Stimulated activated CD8-positive, alpha-beta memory T cell treated with anti-CD3 and anti-CD28 coated beads, Interleukin-4, amount 100 ng/mL, for 1 hour (primary cell): ENCODE measurements at places on chromosomes 1 and 21.

- DNase-seq: no peak
Measured at GRCh38 chr1:222413991-222414549, 133.8 kb downstream of the HHIPL2 start.

GRCh38 chr1:220045356-220046051 lies 801 bp downstream of the EPRS1 start:
- no peak for DNase-seq

GRCh38 chr1:116203181-116203723 lies 92.1 kb downstream of the MAB21L3 start:
- DNase-seq: no peak

DNA sequence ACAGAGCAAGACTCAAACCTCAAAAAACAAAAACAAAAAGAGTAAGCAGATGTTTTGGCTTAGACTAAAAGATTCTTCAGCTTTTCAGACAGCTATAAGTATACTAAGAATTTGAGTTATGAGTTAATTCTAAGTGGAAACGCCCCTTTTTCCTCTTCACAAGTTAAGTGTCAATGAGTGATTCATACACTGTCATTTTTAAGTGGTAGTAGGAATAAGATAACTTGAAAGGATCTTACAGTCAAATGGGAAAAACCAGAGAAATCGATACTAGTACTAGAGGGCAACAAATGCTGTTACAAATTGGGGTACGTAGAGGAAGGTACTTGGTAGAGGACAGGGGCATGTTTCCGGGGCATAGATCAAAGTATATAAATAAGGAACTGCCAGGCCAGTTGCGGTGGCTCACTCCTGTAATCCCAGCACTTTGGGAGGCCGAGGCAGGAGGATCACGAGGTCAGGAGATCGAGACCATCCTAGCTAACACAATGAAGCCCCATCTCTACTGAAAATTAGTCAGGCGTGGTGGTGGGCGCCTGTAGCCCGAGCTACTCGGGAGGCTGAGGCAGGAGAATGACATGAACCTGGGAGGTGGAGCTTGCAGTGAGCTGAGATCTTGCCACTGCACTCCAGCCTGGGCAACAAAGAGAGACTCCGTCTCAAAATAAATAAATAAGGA lies 7.4 kb downstream of the H3-3A start:
- no peak for DNase-seq

GRCh38 chr1:81699234-81699633 lies 101.5 kb upstream of the ADGRL2 start:
- DNase-seq: no peak

DNA sequence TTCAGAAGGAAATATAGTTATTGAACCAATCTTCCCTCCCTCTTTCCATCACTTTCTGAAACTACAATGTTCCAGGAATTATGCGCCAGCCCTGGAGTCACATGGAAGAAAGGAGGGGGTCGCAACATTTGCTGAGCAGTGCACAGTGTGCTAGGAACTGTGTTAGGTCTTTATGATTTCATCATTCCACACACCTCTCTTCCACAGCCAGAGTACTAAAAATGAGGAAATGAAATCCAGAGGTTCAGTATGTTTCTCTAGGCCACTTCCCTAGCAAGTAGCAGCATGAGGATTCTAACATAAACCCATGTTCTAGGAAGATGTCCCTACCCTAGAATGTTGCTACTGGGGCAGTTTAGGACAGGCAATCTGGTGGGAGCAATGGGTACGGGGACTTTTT lies 158.1 kb downstream of the SLC45A1 start:
- no peak for DNase-seq

- no peak for DNase-seq
Measured at GRCh38 chr1:90459570-90459969, 257.5 kb downstream of the BARHL2 start.

DNA sequence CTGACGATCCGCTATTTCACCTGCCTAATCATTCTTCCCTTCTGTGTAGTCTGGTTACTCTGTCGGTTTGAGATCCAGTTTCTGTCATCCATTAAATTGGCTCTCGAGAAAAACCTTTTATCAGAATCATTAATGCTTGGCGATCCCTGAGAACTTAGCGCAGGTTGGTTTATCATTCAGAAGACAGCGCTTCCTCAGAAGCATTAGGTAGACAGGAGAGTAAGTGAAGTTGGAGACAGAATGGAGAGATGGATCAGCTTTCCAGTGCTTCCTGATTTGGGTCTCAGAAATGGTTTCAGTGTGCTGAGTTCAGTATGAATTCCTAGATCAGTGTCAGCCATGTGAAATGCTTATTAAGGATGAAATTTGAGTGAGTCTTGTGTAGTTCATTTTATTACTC lies 1.3 kb downstream of the USP1 start:
- no peak for DNase-seq

GRCh38 chr1:41454406-41454805 lies 30.1 kb downstream of the EDN2 start:
- DNase-seq: no peak

- DNase-seq: no peak
Measured at GRCh38 chr1:38283696-38284470, 237.3 kb upstream of the POU3F1 start.

GRCh38 chr1:58331156-58331555 lies 215.4 kb downstream of the OMA1 start:
- no peak for DNase-seq

GRCh38 chr1:29653886-29654450 lies 417.6 kb downstream of the PTPRU start:
- no peak for DNase-seq

DNA sequence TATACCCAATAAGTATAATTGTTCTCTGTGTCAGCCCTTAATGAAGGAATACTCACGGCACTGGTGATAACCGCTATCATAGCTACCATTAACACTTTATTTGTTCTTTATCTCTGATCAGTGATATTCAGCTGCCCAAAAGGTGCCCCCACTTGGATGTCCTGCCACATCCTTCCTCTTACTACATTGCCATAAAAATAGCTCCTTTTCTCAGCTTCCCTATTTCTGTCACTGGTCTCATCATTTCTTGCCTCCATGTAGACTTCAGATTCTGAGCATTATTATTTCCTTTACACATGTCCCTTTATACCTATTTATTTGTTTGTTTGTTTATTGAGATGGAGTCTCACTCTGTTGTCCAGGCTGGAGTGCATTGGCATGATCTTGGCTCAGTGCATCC lies 2.7 kb upstream of the RAB29 start:
- DNase-seq: no peak

DNA sequence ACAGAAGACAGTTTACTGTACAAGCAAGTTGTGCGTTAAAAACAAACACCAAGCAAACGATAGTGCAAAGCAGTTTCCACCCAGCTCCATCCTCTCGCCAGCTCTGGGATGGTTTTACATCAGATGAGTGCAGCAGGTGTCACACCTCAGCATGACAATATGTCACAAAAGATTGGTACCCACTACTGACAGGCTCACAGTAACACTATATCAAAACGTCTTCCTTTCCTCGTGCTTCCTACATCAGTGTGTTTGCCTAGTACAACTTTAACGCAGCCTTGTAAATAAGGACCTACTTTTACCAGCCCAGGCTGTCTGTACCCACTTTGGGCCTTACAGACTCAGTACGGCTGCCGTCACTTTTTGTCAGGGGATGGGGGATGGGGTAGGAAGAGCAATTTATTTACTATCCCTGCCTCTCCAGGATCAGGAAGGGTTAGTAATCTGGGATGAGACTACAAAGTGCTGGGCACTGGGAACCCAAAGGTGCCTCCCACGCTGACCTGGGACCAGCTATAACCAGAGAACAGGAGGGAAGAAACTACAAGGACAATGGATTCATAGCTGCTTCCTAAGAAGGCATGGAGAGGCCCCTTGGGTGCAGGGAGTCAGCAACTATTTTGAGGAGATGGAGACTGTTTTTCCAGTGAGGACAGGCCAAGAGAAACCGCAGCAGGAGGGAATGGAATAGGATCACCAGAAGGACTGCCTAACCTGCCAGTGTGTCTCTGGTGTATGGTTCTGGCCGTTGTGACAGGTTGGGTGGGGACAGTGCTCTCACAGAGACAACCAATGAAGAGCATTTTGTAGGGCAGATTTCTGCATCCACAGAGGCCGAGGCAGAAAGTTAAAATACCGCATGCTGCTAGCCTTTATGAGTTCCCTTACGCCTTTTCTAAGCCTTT lies 30.2 kb downstream of the RUNX3 start:
- no peak for DNase-seq

DNA sequence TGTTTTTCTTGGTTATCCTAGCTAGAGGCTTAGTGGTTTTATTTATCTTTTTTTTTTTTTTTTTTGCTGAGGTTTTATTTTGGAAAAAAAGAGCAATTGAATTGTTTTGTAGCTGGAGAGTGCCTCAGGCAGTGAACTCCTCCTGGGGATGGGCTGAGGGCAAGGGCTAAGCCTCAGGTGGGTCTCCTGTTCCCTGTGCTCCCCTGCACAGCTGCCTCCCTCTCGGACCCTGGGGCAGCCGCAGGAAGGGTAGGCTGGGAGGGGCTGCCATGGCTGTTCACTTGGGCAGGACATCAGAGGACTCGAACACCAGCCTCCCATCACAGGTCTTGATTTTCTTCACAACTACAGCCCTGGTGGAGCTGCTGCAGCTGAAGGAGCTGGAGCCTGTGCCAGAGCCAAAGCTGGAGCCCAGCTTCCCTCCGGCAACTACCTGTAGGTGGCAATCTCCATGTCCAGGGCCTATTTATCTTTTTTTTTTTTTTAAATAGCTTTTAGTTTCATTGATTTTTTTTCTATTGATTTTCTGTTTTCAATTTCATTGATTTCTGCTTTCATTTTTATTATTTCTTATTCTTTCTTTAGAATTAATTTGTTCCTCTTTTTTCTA lies 28.9 kb downstream of the LEPR start:
- no peak for DNase-seq

GRCh38 chr1:196654271-196654670 lies 2.4 kb downstream of the CFH start:
- no peak for DNase-seq

DNA sequence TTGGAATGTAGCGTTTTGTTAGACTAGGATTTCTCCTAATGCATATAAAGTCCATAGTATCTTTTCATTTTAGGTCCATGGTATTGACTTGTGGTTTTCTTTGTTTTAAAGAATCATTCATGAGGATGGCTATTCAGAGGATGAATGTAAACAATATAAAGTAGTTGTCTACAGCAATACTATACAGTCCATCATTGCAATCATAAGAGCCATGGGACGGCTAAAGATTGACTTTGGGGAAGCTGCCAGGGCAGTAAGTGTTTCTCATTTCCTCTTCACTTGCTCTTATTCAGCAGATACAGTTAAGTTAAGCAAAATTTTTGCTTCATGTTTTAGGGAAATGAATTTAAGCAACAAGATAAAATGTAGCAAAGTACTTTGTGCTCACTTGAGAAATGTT lies 25.4 kb downstream of the GNAI3 start:
- no peak for DNase-seq

GRCh38 chr1:64759968-64760367 lies 15.1 kb downstream of the RAVER2 start:
- no peak for DNase-seq

GRCh38 chr1:65149351-65150107 lies 1.5 kb downstream of the AK4 start:
- DNase-seq: no peak

DNA sequence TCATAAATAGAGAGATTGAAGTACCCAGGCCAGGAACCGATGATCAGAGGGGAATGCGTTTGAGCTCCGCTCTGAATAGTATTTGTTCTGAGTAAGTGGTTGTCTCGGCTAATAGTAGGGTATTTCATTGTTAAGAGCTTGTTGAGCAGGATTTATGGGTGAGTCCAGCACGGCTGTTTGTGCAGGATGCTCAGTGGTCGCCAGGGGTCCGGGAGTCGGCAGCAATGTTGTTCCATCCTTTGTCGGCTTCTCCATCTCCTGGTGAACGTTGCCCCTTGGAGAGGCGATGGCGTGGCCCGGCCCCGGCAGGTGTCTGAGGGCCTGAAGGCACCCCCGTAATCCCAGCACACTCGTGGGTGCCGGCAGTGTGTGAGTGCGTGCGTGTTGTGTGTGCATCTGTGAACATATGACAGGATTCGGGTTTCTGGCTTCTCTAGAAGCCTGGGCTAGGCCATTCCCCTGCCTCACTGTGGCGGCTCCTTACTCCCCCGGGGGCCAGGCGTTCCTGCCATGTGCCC lies 160.8 kb upstream of the ARHGEF16 start:
- DNase-seq: no peak

DNA sequence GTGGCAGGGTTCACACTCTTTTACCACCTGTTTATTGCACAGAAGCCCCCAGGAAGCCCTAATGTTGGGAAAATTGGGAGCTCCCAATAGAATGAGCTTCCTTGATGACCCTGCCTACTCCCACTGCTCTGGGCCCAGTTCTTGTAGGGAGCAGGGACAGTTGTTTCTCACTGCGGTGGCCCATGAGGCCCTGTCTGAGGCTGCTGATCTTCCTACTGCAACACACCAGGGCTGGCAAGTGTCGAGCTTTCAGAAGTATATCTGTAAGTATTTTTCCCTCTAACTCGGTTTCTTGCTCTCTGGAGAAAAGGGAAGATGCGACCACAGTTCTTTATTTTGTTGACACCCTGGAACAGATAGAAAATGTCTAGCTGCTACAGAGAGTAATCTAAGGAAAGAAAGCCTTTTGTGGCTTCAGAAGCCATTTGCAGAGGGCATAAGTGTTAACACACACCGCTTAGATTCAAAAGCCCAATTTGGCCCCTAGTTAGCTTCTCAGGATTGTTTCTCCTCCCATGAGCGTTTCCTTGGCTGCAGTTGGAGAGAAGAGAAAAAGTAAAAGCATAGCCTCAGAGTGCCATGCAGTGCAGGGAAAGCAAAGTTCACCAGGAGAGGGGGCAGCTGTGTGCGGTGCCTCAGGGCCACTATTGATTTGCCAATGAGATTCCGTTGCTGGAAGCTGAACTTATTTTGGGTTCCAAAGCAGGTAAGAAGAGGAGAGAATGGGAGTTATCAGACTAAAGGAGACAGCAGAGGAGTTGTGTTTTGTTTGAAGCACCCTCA lies 102.6 kb downstream of the SELENOF start:
- DNase-seq: no peak

- DNase-seq: no peak
Measured at GRCh38 chr1:93614986-93615581, 66.6 kb downstream of the BCAR3 start.

DNA sequence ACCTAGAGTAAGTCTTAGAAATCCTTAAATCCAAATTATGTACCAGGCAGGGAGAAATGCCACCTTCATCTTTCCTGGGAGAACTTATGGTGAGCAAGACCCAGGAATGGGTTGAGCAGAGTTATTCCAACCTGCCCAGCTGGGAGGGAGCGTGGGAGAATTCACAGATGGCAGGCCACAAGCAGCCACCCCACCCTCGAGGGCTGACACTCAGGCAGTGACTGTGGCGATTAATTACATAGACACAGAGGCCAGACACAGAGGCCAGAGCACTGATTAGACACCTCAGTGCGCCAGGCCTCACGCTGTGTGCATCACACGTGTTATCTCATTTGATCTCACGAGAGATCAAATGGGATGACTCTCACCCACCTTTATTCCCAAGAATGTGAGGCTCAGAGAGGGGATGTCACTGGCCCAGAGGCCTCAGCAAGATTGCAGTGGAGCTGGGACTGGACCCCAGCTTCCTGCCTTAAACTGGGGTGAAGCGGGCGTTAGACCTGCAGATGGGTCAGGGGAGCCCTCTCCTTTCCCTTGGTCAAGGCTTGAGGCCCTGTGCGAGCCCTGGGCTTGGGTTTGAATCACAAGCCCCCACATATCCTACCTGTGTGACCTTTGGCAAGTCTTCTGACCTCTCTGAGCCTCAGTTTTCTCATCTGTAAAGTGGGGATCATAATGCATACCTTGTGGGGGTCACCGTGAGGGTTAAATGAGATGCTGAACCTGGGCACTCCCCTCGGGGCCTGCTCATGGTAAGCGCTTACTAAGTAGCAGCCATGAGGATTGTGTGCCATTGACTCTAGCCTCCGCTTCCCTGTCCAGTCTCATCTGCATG lies 28.8 kb upstream of the PADI4 start:
- no peak for DNase-seq
